HCT116 (cell line): ENCODE measurements at places on chromosomes 6 and 20. TPM values are rescaled to one million over a fixed set of nuclear protein-coding genes. Genes with fewer than 3 reads are reported as not detected.

COQ3 gene
- 19.0 TPM for total RNA-seq

DAAM2 gene
- not detected for total RNA-seq

DNMT3B gene
- 22.2 TPM for total RNA-seq

BPIFA2 gene
- not detected for total RNA-seq

ATP6V1G2 gene
- 1.8 TPM for total RNA-seq

RIMS4 gene
- 0.05 TPM for total RNA-seq

- H3K27me3 ChIP-seq: no peaks in the 10 kb centered on the region
- DNase-seq: no peak
- H3K4me1 ChIP-seq: no peaks in the 10 kb centered on the region
- H3K36me3 ChIP-seq: no peaks in the 10 kb centered on the region
Observed at GRCh38 chr6:101706576-101706975, 313.1 kb downstream of the GRIK2 start.

DNA sequence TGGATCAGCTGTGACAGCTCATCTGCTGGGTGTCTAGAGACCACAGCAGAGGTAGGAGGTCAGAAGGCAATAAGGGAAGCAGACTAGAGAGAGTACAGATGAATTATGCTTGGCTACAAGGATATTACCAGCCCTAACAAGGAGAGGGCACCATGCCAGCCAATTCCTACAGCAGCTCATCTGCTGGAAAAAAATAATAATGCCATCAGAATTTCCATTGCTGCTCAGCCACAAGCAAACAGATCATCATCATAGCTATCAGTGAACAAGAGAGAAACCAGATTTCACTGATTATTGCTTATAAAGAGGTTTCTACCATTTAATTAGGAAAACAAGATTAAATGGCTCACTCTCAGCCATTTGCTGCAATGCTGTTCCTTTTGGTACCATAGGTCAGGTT, 66.5 kb downstream of the PSMG4 start:
- no peak for DNase-seq
- no peaks in the 10 kb centered on the region for H3K36me3 ChIP-seq

DNA sequence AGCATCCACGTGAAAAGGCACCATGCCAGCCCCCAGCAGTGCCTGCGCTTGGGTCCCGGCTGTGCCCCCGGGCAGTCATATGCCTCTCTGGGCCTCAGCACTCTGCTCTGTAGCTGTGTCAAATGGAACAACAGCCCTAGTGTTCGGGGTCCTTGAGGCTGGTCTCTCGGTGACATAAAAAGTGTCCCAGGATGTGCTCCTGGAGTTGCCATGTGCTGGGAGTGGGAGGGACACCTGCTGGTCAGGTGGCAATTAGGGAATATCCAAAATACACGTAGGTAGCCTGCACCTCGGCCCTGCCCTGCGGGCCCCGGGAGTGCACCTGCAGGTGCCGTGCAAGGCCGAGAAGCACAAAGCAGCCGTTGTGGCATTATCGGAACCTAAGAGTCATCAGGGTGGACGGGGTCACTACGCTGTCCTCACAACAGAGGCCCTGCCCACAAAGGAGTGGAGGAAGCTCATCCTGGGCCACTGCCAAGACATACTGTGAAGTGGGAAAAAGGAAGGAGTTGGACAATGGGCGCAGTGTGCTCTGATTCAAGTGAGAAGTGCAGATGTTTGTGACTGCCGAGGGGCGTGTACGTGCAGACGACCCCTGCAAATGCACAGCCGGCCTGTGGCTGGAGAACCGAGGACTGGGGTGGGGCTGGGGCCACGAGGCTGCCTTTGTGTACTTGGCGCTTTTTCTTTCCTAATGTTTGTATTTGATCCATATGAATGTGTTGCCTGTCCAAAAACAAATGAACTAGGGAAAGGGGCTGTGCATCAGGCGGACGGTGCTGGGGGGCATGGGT, 24.6 kb downstream of the SLCO4A1 start:
- no peaks in the 10 kb centered on the region for H3K27me3 ChIP-seq
- H3K27ac ChIP-seq: peak overlapping the region; percentile 48; the same call in 1 of the 2 replicates
- H3K36me3 ChIP-seq: peaks cover 46% of the 10 kb centered on the region; the same call in 1 of the 2 replicates
- no peak for DNase-seq
- H3K4me3 ChIP-seq: no peak overlapping the region
- peaks cover 6% of the 10 kb centered on the region; the same call in 1 of the 2 replicates for H3K4me1 ChIP-seq

GRCh38 chr6:8941577-8941976, 506.2 kb upstream of the SLC35B3 start:
- no peak overlapping the region for H3K27ac ChIP-seq
- no peaks in the 10 kb centered on the region for H3K36me3 ChIP-seq
- H3K4me3 ChIP-seq: no peak overlapping the region
- peaks cover 22% of the 10 kb centered on the region; the same call in 1 of the 2 replicates for H3K4me1 ChIP-seq

DNA sequence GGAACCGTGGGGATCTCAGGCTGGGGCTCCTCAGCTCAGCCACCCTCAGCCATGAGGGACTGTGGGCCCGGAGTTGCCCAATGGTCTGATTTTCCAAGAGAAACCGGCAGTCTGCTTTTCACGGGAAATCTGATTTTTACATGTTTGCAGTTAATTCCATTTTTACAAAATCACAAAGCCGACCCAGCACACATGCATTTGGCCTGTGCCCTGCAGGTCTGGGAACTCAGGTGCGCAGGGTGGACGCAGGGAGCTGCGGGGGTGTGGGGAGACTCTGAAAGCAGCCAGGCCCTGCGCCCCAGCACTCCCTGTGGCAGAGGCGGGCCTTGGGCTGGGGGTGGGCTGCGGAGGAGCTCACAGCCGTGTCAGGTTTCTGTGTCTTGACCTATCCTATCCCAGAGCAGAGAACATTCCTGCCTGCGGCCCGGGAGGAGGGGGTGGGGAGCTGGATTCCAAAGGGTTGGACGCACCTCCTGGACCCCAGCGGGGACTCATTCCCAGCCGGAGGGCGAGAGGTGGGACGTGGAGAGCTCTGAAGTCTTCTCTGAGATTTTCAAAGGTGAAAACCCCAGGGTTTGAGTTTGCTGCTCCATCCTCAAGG, 60.6 kb downstream of the ADNP start:
- H3K4me3 ChIP-seq: no peak overlapping the region
- H3K27me3 ChIP-seq: no peaks in the 10 kb centered on the region
- H3K36me3 ChIP-seq: no peaks in the 10 kb centered on the region
- H3K27ac ChIP-seq: no peak overlapping the region
- no peak for DNase-seq

DNA sequence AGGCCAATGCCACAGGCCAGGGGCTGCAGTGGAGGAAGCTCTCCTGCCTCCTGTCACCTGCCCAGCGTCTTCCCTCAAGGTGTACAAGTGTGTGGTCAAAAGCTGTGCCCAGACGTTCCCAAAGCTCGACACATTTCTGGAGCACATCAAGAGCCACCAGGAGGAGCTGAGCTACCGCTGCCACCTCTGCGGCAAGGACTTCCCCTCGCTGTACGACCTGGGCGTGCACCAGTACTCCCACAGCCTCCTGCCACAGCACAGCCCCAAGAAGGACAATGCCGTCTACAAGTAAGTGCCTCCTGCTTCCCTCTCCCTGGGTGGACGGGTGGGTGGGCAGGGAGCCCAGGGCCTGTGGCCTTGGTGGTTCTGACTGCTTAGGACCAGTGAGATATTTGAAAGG, 38.2 kb downstream of the ZNF341 start:
- no peak for DNase-seq
- H3K27me3 ChIP-seq: no peaks in the 10 kb centered on the region
- no peak overlapping the region for H3K4me3 ChIP-seq
- H3K4me1 ChIP-seq: no peaks in the 10 kb centered on the region
- no peak overlapping the region for H3K27ac ChIP-seq

GRCh38 chr6:151103266-151103665, 136.5 kb upstream of the AKAP12 start:
- H3K36me3 ChIP-seq: no peaks in the 10 kb centered on the region
- H3K27me3 ChIP-seq: no peaks in the 10 kb centered on the region
- DNase-seq: no peak
- no peak overlapping the region for H3K4me3 ChIP-seq

GRCh38 chr20:58432186-58432954, 43.3 kb downstream of the VAPB start:
- H3K36me3 ChIP-seq: peaks cover 4% of the 10 kb centered on the region; the same call in 1 of the 2 replicates
- H3K4me1 ChIP-seq: no peaks in the 10 kb centered on the region
- H3K27ac ChIP-seq: no peak overlapping the region

DNA sequence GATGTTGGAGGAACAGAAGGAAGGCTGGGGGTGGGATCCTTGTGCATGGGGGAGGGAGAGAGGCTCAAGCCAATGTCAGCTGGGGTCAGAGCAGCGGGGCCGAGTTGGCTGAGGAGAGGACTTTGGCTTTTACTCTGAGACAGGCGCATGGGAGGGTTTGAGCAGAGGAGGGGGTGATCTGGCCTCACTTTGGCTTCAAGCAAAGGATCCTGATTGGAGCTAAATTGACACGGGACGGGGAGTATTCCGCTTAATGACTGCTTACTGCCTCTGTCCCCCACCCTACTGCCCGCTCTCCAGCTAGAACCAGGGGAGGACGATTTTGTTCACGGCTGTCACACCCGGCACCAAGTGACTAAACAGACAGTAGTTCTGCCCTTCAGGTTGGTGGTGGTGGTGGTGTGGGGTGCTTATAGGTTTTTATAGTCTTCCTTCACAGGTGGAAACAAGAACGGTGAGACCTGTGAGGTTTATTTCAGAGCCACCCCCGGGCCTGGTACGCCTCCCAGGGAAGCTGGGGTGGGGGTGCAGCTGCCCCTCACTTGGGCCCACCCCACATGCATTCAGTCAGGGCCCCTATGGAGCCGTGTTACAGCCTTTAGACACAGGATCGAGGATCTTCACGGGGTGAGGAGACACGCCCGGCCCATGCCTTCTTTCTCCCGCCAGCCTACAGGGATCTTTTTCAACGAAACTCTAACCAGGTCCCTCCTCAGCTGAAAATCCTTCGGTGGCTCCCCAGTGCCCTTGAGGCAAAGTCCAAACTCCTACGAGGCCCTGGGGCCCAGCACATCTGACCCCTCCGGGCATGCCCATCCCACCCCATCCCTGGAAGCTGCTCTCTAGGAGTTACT, 1.3 kb upstream of the SNAI1 start:
- H3K27ac ChIP-seq: peak overlapping the region; percentile 59; the same call in 1 of the 2 replicates
- no peak overlapping the region for H3K4me3 ChIP-seq
- H3K27me3 ChIP-seq: no peaks in the 10 kb centered on the region
- DNase-seq: no peak
- H3K4me1 ChIP-seq: peaks cover 51% of the 10 kb centered on the region

- H3K27ac ChIP-seq: no peak overlapping the region
- H3K27me3 ChIP-seq: no peaks in the 10 kb centered on the region
- DNase-seq: no peak
- H3K4me3 ChIP-seq: no peak overlapping the region
Observed at GRCh38 chr6:160122744-160123143, 1.1 kb downstream of the SLC22A1 start.

DNA sequence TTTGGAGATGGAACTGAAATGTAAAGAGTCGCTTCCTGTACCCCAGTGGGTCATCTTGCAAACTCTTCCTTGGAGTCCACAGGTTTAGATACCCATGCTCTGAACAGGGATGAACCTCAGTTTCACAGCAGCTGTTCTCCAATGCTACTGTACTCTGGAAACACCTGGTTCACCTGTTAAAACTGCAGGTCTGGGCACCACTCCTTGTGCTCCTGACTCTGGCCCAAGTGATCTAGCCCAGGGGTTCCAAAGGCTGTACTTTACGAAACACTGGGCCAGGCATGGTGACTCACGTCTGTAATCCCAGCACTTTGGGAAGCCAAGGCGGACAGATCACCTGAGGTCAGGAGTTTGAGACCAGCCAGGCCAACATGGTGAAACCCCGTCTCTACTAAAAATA, 102.1 kb downstream of the ATP9A start:
- no peak for DNase-seq
- H3K36me3 ChIP-seq: no peaks in the 10 kb centered on the region
- no peak overlapping the region for H3K27ac ChIP-seq
- peaks cover 16% of the 10 kb centered on the region for H3K4me1 ChIP-seq

DNA sequence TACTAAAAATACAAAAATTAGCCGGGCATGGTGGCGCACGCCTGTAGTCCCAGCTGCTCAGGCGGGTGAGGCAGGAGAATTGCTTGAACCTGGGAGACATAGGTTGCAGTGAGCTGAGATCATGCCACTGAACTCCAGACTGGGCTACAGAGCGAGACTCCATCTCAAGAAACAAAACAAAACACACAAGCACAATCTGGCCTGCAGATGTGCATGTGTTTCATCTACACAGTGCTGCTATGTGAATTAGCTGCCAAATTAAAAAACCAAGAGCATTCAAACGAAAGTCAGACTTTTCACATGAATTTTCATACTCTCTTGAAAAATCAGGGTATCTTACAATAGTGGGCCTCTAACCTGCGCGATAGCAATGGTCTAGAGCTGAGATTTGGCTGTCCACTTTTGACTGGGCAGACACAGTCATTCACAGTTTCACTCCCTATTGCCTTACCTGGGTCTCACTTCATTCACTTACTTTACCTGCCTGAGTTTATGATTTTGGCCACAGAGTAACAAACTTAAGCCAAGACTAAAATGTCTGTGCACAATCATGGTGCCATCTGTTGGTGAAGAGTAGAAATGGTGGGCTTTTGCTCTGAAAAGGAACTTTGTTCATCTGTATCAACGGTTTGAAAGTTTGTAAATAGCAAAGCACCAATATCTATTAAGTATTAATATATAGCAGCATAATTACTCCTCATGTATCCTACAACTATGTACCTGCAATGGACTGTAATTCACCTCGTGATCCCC, 138.5 kb upstream of the UST start:
- H3K36me3 ChIP-seq: no peaks in the 10 kb centered on the region
- no peaks in the 10 kb centered on the region for H3K4me1 ChIP-seq
- no peaks in the 10 kb centered on the region for H3K27me3 ChIP-seq
- H3K27ac ChIP-seq: no peak overlapping the region

- no peak overlapping the region for H3K27ac ChIP-seq
- no peaks in the 10 kb centered on the region for H3K27me3 ChIP-seq
- 0 out of 2 replicates have a peak, but pooled peaks cover 2% of the 10 kb centered on the region for H3K36me3 ChIP-seq
- H3K4me3 ChIP-seq: no peak overlapping the region
Observed at GRCh38 chr20:38987777-38988176, 25.6 kb downstream of the DHX35 start.
